Stimulated activated CD4-positive, alpha-beta T cell treated with anti-CD3 and anti-CD28 coated beads, Interleukin-15, amount 100 ng/mL, for 1 hour (primary cell): ENCODE measurements at places on chromosomes 1 and 21.

GRCh38 chr1:25829046-25829445 is 9.3 kb downstream of the MTFR1L start:
- no peak for DNase-seq

GRCh38 chr1:201429736-201430501 is 8.4 kb upstream of the TNNI1 start:
- no peak for DNase-seq

- no peak for DNase-seq
Measured at GRCh38 chr21:45747233-45747766, 103.8 kb downstream of the PCBP3 start.

DNA sequence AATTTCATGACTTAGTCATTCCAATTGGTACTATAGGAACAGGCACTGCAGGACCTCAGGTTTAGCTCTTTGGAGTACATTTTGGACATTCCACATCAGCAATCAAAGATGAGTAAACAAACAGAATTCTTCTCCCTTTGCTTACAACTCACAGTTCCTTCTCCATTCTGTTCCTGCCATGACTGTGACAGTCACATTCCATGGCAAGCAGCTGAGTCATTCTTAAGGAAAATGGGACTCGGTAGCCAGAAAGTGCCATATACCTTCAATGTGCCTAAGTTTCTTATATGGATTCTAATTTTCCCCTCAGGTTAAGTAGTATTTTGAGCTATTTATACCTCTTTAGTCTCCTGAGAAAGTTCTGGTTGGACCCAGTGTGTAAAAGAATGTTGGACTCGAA is 25.6 kb downstream of the CRCT1 start:
- no peak for DNase-seq

DNA sequence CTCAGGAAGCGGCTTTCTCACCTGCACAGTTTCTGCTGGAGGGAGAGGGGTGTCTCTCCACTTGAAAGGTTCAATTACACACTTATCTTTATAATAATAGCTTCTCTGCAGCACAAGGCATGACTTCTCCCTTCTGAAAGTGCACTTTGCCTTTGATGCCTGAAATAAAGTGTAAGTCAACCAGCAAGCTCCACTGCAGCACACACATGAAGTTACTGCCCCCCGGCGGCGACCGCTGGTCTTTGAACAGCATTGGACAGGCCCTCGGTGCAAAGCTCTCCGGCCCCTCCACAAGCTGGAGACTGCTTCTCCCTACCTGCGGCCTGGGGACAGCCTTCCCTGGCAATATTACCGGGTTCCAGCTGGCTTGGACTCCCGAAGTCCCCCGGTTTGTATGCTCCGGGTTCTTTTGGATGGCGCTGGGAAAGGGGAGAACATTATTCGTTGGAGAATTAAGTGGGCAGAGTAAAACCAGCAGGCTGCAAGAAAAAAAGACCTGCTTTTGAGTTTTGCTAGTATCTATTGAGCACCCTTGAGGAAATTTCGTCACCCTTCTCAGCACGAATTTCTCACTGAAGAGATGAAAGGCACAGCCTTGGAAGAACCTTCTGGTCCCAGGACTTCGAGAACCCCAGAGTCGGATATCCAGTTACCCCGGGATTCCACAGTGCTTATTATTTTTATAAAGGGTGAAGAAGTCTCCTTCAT is 11.8 kb downstream of the RCAN1 start:
- DNase-seq = no peak

DNA sequence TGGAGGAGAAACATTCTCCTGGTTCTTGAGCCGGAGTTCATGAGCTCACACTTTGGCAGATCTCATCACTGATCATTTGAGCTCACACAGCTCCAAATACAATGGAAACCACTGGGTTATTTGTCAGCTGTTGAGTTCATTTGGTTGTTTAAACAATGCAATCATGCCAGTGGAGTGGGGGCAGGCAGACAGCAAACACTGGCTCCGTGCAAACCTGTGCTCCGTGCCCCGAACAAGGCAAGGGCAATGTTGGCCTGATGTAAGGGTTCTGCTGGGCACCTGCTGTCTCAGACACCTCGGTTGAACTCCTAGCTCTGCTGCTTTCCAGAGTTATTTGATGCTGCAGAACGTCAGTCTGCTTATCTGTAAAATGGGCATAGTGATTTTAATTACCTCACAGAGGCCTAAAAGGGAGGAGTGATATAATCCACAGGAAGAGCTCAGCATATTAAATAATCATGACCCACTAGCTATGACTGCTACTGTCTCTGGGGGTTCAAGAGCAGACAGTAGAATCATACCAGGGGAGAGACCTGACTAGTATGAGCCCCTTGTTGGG is 20.0 kb upstream of the CLIC6 start:
- DNase-seq = no peak
